ENCODE measurements at places on chromosomes 3 and 15.
A peak's percentile ranks its signal among the peaks of the same experiment; 100 is the strongest.

DNA sequence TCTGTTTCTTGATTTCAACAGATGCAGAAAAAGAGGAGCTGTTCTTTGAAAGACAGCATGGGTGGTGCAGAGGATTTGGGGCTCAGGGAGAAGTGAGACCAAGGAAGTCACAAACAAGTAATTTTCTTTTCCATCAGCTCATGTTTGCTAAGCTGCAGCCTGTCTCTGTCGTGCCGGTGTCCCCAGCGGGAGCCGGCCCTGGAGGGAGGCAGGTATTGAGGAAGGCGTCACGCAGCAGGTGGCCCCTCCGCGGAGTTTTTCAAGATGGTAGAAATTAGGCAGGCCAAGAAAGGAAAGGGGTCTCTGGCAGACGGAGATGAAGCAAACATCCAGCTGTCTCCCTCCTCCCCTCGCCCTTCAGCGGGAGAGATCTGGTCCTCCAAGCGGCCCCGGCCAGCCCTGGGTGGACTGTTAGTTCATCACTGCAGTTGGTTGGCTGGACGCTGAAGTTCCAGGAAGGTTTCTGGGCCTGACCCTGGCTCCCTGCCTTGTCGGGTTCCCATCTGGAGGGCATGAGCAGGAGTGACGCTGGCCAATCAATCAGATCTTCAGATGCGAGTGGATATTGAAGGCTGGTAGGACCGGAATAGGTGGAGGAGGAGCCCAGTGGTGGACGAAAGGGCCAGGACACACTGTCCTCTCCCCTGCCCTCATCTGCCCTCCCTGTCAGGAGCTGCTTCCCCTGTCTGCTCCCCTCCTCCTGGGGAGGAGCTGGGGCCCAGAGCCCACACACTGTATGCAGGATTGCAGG, 27.7 kb upstream of the MUC4 start:
- DNase-seq = no peak

- DNase-seq = no peak
Measured at GRCh38 chr3:40008796-40009195, 199.4 kb downstream of the MYRIP start.

DNA sequence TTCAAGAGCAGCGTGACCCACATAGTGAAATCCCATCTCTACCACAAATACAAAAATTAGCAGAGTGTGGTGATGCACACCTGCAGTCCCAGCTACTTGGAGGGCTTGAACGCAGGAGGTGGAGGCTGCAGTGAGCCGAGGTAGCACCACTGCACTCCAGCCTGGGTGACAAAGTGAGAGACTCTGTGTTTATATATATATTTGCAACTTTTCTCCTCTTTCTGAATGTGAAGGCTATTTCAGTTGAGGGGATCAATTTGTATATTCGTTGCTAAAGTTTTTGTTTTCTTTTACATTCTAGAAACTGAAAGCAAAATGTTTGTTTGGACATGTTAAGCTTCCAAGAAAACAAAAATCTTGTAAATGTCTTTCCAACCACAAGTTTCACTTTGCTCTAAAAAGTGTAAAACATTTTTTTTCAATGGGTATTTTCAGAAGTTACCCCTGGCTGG, 29.8 kb upstream of the FAM98B start:
- no peak for DNase-seq

- peak; percentile 3 for DNase-seq
Measured at GRCh38 chr15:31024330-31024729, 32.9 kb upstream of the MTMR10 start.

GRCh38 chr15:69513450-69513960, 60.9 kb downstream of the RPLP1 start:
- DNase-seq = no peak
